ENCODE measurements at places on chromosomes 4 and X.

DNA sequence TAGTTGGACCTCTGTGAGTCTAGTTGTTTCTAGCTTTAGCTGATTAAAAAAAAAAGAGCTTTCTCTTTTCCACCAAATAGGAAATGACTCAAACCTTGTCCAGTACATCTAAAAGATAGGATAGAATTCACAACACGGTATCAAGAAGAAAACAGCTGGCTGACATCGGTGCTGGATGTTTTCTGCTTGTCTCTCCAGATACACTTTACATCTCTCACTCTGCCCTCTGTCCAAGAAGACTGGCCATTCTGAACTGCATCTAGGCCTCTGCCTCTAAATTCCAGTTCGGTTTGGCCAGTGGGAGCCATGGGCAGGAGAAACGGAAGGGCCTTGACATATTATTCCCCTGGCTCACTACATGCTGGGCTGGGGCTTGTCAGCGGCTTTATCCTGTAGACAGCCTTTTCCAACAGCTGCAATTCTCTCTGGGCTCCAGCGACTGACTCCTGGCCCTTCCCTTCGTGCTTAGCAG, 57.3 kb upstream of the SHISA3 start:
- no peak for DNase-seq

- DNase-seq: no peak
These were observed 55.1 kb downstream of the RS1 start for GRCh38 chrX:18616688-18617406.

DNA sequence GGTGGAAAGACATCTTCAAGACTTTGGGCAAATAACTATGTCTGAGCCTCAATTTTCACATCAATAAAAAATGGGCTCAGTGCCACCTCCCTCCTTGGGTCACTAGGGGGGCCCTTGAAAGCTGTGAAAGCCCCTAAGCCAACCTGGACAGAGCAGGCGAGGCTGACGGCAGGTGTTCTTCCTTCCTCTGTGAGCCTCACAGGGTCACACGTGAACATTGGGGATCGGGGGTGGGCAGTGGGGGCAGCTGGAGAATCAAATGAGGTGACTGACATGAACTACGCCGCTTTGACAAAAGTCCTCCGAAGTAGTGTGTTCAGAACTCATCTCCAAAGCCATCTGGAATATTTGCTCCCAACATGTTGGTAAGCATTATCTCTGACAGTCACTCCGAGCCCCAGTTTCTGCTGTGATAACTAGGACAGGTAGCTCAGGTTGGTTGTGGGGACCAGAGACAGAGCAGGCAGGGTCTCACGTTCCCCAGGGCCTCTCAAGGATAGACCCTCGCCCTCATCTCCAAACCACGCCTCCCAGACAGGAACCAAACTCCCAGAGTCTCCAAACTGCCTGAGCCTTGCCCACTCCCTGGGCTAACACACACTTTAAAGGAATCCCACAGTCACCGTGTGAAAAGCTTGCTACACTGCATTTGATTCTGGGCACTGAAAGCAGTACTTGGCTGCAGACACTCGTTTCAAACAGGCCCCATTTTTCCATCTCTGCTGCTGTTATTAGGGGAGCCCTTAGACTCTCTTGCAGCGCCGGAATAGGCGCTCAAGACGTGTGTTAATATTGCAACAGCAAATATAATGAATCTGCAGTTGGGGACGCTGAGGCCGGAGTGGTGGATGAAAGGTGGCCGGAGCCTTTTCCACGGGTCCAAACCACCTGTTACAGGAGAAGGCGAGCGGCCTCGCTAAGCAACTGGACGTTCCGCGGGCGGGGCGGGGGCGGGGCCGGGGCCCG, 717 bp upstream of the WFS1 start:
- no peak for DNase-seq

- DNase-seq: no peak
These were observed 98.7 kb upstream of the GRIA3 start for GRCh38 chrX:123085311-123085940.

DNA sequence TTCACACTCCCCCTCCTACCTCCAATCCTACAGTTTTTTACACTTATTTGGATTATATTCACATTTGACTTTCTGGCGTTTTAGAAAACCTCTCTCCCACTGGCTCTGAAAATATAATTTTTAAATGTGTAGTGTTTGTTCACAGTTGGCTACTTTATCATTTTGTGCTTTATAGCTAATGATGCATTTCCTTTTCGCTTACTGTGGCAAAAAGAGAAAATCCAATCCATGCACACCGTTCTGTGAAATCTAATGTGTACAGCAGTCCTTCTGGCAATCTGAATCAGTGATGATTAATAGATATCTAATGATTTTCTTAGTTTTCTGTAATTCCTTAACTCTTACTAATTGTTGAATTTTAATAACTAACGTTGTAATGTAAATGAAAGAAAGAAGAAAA, 271.5 kb downstream of the ARAP2 start:
- DNase-seq: no peak

GRCh38 chr4:147160908-147161513, 215.3 kb upstream of the TTC29 start:
- DNase-seq: no peak

GRCh38 chr4:15479089-15479912, 9.6 kb downstream of the CC2D2A start:
- peak; percentile 38 for DNase-seq

DNA sequence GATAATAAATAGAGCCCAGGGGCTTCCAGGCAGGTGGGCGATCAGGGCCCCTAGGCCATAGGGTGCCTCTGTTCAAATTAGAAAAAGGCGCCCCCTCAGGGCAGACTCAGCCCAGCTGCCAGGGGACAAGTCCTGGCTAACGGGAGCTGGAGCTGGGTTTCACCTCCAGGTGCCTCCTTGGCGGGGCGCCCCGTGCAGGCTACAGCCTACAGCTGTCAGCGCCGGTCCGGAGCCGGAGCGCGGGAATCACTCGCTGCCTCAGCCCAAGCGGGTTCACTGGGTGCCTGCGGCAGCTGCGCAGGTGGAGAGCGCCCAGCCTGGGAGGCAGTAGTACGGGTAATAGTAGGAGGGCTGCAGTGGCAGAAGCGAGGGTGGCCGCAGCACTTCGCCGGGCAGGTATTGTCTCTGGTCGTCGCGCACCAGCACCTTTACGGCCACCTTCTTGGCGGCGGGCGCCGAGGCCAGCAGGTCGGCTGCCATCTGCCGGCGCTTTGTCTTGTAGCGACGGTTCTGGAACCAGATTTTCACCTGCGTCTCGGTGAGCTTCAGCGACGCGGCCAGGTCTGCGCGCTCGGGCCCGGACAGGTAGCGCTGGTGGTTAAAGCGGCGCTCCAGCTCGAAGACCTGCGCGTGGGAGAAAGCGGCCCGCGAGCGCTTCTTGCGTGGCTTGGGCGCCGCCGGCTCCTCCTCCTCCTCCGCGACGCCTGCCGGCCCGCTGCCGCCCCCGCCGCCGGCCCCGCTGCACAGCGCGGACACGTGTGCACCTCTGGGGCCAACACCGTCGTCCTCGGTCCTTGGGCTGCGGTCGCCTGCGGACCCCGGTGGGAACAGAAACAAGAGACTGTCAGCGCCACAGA, 2.4 kb downstream of the NKX3-2 start:
- DNase-seq: no peak

DNA sequence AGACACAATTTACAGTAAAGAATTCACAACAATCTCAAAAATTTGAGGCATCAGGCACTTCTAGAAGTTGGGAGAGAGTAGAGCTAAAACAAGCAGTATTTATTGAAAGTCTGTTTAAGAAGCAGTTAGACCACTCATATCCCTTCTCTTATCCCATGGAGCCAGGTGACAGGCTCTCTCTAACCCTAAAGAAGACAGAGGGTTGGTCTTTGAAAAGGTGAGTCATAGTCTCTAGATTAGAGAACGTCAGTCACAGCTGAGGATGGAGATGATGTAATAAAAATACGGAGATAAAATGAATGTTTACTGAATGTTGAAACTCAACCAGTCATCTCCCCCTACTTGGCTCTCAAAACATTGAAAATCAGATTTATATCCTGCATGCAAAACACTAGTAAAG, 223.8 kb downstream of the CHIC2 start:
- no peak for DNase-seq

DNA sequence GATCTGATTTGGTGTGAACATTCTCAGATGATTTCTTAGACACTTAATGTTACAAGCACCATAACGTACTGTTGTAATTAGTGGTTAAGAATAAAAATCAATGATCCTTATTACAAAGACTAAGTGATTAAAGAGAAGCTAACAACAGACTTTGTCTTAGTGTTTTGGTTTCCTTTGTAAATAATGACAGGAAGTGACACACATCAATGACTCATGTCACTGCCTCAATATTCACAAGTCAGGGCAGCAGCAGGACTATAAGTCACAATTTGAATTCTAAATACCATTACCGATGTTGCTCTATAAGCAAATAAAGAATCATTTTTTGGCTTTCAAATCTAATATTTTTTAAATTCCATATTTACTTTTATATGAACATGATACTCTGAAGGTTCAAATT, 115.8 kb upstream of the FAT4 start:
- no peak for DNase-seq

All from D721Med (cell line).